ENCODE measurements at places on chromosomes 3 and 15.

GRCh38 chr3:159872374-159873109 lies 116.1 kb upstream of the IL12A start:
- H3K27ac ChIP-seq: no peak overlapping the region
- no peak for DNase-seq
- H3K27me3 ChIP-seq: no peaks in the 10 kb centered on the region
- H3K36me3 ChIP-seq: no peaks in the 10 kb centered on the region
- H3K4me1 ChIP-seq: peaks cover 12% of the 10 kb centered on the region
- H3K4me3 ChIP-seq: no peak overlapping the region

DNA sequence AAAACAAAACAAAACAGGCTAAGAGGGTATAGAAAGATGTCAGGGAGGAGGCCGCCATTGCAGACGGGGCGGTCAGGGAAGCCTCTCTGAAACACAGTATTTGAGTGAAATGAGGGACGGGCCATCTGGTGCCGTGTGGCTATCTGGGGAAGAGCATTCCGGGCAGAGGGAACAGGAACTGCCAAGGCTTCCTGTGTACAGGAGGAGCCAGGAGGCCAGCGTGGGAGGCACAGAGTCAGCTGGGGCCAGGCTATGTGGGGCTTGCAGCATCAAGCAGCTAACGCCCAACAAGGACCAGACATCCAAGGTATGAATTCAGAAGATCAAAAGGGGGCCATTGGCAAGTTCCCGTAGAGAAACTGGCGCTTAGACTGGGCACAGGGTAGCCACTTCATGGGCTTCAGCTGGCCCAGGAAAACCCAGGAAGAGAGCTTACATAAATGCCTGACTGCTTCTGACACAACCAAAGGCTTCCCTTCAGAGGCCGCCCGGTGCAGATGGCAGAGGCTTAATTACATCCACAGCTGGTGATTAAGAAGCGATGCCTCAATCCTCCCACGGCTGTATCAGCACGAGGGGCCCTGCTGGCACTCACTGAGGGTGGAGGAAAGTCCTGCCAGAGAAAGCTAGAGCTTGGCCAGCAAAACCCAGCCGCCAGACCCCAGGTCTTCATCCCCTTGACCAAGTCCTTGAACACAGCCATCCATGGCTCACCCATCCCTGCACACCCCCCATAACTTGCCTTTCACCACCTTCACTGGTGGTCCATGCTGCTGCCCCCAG lies 144.9 kb downstream of the MEGF11 start:
- H3K4me3 ChIP-seq: no peak overlapping the region
- no peak overlapping the region for H3K27ac ChIP-seq
- H3K27me3 ChIP-seq: no peaks in the 10 kb centered on the region

- H3K36me3 ChIP-seq: no peaks in the 10 kb centered on the region
- H3K27me3 ChIP-seq: no peaks in the 10 kb centered on the region
- no peak overlapping the region for H3K4me3 ChIP-seq
- no peak overlapping the region for H3K27ac ChIP-seq
- no peak for DNase-seq
- peaks cover 37% of the 10 kb centered on the region for H3K4me1 ChIP-seq
Measured at GRCh38 chr3:24343084-24343783, 151.4 kb downstream of the THRB start.

GRCh38 chr15:49923671-49924070 lies 195.4 kb downstream of the ATP8B4 start:
- no peaks in the 10 kb centered on the region for H3K27me3 ChIP-seq
- no peak for DNase-seq
- no peak overlapping the region for H3K27ac ChIP-seq
- H3K4me1 ChIP-seq: peaks cover 10% of the 10 kb centered on the region
- H3K4me3 ChIP-seq: no peak overlapping the region

DNA sequence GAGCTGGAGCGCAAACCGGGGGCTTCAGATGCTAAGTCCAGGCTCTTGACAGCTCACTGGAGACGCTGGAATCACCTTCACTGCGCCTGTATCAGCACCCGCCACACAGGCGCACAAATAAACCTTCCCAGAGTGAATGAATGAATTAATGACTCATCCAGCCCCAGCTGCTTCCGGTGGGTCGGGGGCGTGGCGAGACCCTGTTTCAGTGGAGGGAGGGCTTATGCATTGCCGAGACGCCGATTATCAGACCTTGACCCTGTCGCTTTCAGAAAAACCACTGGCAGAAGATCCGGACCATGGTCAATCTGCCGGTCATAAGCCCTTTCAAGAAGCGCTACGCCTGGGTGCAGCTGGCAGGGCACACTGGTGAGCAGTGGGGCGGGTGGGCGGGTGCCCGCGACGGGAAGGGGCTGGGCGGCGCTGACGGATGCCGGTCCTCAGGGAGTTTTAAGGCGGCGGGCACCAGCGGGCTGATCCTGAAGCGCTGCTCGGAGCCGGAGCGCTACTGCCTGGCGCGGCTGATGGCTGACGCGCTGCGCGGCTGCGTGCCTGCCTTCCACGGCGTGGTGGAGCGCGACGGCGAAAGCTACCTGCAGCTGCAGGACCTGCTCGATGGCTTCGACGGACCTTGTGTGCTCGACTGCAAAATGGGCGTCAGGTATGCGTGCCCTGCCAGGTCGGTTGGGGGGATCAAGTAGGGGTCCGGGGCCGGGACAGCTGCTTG lies 7.7 kb downstream of the ITPKA start:
- H3K4me3 ChIP-seq: peak overlapping the region; percentile 62
- H3K27me3 ChIP-seq: no peaks in the 10 kb centered on the region
- H3K36me3 ChIP-seq: no peaks in the 10 kb centered on the region
- H3K27ac ChIP-seq: no peak overlapping the region

DNA sequence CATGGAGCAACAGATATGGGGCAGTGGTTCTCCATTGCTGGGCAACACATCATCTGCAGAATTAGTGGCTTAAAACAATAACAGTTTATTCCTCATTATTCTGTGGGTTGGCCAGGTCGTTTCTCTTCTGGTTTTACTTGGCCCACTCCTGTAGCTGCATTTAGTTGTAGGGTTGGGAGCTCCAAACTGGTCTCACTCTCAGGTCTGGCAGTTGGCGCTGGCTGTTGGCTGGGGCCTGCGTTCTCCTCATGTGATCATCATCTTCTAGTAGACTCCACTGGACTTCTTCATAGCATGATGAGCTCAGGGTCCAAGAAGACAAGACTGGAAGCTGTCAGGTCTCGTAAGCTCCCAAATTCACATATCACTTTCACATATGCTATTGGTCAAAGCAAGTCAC lies 91.9 kb downstream of the EPHB1 start:
- no peaks in the 10 kb centered on the region for H3K36me3 ChIP-seq
- H3K27me3 ChIP-seq: no peaks in the 10 kb centered on the region
- H3K4me1 ChIP-seq: no peaks in the 10 kb centered on the region

DNA sequence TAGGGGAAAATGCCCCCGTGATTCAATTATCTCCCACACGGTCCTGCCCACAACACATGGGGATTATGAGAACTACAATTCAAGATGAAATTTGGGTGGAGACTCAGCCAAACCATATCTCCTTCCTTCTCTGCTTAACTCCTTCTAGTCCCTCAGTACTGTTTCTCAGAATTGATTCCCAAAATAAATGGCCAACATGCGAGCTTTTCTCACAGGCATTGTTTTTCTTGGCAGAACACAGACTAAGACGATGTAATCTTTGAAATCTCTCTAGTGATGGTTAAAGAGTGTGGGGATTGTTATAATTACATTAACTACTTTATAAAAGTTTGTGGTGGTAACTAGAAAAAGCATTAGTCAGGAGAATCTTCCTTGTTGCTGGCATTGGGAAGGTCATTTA lies 366.5 kb downstream of the LPP start:
- H3K27me3 ChIP-seq: no peaks in the 10 kb centered on the region
- H3K36me3 ChIP-seq: no peaks in the 10 kb centered on the region
- no peak overlapping the region for H3K27ac ChIP-seq
- no peak for DNase-seq
- no peak overlapping the region for H3K4me3 ChIP-seq

GRCh38 chr3:71022551-71023335 lies 560.8 kb downstream of the FOXP1 start:
- no peak overlapping the region for H3K27ac ChIP-seq
- H3K36me3 ChIP-seq: no peaks in the 10 kb centered on the region
- H3K4me3 ChIP-seq: no peak overlapping the region
- DNase-seq: no peak
- peaks cover 29% of the 10 kb centered on the region for H3K4me1 ChIP-seq
- H3K27me3 ChIP-seq: no peaks in the 10 kb centered on the region

DNA sequence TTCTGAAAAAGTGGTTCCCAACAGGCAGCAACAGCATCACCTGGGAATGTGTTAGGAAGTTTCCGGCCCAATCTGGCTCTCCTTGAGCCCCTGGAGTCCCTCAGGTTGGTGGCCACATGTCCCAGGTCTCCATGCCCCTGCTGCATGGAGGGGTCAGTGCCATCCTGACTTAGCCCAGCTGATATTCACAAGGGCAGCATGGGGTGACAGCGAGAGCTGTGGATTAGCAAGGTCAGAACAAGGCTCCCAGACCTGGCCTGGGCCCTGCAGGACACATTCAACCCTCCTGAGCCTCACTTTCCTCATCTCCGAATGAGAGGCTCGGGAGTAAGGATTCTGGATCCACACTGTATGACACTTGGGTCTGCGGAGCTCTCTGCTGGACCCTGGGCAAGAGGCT lies 243.8 kb upstream of the TLE3 start:
- H3K36me3 ChIP-seq: no peaks in the 10 kb centered on the region
- no peaks in the 10 kb centered on the region for H3K27me3 ChIP-seq
- no peaks in the 10 kb centered on the region for H3K4me1 ChIP-seq

DNA sequence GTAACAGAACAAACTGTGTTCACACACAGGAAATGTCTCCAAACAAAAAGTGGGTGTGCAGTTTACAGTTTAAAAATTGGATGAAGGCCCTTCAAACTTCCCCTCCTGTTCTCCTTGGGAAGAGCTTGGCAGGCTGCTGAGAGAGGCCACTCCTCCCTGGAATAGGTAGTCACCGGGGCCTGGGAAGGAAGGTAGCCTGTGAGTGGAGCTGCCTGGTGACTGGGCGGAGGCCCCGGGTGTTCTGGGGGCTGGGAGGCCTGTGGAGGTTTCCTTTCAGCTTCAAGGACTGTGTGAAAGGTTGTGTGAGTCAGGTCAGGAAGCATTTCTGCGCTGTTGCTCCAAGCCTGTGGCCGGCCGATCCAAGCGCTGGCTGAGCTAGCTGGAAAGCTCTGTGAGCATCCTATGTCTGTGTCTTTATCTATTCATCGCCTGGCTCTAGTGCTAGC lies 14.1 kb downstream of the SLCO3A1 start:
- no peaks in the 10 kb centered on the region for H3K36me3 ChIP-seq
- peak; percentile 55 for DNase-seq
- H3K27ac ChIP-seq: peak overlapping the region; percentile 88
- H3K4me3 ChIP-seq: peak overlapping the region; percentile 3

GRCh38 chr15:67130673-67131601 lies 65.5 kb downstream of the SMAD3 start:
- no peaks in the 10 kb centered on the region for H3K27me3 ChIP-seq
- no peak overlapping the region for H3K27ac ChIP-seq
- H3K4me1 ChIP-seq: peaks cover 49% of the 10 kb centered on the region
- H3K36me3 ChIP-seq: no peaks in the 10 kb centered on the region

DNA sequence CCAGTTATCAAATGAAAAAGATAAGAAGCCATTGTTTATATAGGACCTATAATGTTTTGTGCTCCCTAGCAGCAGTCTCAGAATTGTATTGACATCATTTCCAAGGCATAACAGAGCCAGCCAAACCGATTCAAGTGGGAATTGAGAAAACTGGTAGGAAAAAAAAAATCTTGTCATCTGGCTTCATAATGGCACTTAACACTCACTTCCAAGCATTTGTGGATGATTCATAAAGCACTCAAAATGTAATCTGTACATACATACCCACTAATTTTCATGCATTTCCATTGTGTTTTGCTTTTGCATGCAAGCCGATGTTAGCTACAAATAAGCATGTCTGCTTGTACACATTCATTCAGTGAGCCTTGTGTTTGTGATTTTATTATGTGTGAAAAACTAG lies 18.6 kb upstream of the TRPC1 start:
- no peak overlapping the region for H3K4me3 ChIP-seq
- H3K4me1 ChIP-seq: no peaks in the 10 kb centered on the region
- H3K27me3 ChIP-seq: no peaks in the 10 kb centered on the region

GRCh38 chr15:68982976-68983563 lies 31.4 kb upstream of the NOX5 start:
- H3K27me3 ChIP-seq: no peaks in the 10 kb centered on the region
- no peaks in the 10 kb centered on the region for H3K36me3 ChIP-seq
- H3K4me1 ChIP-seq: no peaks in the 10 kb centered on the region
- DNase-seq: no peak
- no peak overlapping the region for H3K4me3 ChIP-seq
- no peak overlapping the region for H3K27ac ChIP-seq

DNA sequence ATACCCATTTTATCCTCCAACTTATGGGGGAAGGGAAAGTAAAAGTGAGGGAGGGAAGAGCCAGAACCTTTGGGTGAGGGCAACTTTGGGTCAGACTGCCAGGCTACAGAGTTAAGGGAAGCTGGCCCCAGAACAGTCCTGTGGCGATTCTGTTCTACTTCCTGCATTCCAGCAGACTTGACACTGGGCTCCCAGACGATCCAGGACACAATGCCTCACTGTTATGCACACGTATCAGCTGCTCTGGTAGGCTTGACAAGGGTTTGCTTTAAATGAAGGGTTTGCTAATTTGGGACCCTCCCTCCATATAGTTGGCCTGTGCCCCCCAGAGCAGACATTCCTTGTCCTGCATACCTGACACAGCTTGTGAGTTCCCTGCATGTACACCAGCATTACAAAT lies 10.7 kb downstream of the GORASP1 start:
- DNase-seq: no peak
- H3K36me3 ChIP-seq: peaks cover 68% of the 10 kb centered on the region
- H3K4me1 ChIP-seq: peaks cover 5% of the 10 kb centered on the region
- no peak overlapping the region for H3K4me3 ChIP-seq

GRCh38 chr3:20324664-20325478 lies 138.9 kb upstream of the SGO1 start:
- peaks cover 32% of the 10 kb centered on the region for H3K4me1 ChIP-seq
- no peak overlapping the region for H3K4me3 ChIP-seq
- no peak for DNase-seq
- H3K36me3 ChIP-seq: no peaks in the 10 kb centered on the region
- peak overlapping the region; percentile 72 for H3K27ac ChIP-seq
- no peaks in the 10 kb centered on the region for H3K27me3 ChIP-seq

GRCh38 chr15:74200412-74200815 lies 2.2 kb downstream of the STRA6 start:
- H3K27me3 ChIP-seq: no peaks in the 10 kb centered on the region
- DNase-seq: peak; percentile 55
- peaks cover 58% of the 10 kb centered on the region for H3K4me1 ChIP-seq
- H3K27ac ChIP-seq: no peak overlapping the region
- no peak overlapping the region for H3K4me3 ChIP-seq

DNA sequence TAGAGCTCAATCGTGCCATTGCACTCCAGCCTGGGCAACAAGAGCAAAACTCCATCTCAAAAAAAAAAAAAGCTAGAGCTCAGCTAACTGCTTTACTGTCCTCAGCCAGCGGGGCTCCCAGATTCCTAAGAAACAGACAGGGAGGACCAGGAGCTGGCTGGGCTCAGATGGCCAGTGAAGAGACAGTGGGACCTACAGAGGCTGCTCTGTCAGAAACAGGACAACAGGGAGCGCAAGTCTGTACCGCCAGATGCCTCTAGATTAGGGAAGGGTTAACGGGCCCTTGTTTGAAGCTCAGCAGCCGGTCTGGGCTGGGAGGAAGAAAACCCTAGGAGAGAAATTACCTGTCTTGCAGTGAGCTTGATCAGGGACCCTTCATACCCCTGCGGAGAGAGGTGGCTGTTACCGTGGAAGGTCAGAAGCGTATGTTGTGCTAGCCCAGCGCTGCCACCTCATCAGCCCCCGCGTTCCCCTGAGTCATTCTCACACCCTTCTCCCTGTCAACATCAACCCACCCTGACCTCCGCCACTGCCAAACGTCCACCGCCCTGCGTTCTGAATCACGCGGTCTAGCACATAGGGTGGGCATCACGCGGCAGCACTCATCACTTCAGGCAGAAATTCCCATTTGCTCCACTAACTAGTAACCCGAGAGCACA lies 25.3 kb downstream of the RBPMS2 start:
- no peak for DNase-seq
- no peak overlapping the region for H3K27ac ChIP-seq
- no peaks in the 10 kb centered on the region for H3K27me3 ChIP-seq
- no peaks in the 10 kb centered on the region for H3K4me1 ChIP-seq
- no peak overlapping the region for H3K4me3 ChIP-seq
